Omental fat pad (tissue), 4 donors: ENCODE measurements at places on chromosomes 1 and 21.

GRCh38 chr1:192766876-192767275, 42.0 kb upstream of the RGS2 start:
- DNase-seq = no peak

DNA sequence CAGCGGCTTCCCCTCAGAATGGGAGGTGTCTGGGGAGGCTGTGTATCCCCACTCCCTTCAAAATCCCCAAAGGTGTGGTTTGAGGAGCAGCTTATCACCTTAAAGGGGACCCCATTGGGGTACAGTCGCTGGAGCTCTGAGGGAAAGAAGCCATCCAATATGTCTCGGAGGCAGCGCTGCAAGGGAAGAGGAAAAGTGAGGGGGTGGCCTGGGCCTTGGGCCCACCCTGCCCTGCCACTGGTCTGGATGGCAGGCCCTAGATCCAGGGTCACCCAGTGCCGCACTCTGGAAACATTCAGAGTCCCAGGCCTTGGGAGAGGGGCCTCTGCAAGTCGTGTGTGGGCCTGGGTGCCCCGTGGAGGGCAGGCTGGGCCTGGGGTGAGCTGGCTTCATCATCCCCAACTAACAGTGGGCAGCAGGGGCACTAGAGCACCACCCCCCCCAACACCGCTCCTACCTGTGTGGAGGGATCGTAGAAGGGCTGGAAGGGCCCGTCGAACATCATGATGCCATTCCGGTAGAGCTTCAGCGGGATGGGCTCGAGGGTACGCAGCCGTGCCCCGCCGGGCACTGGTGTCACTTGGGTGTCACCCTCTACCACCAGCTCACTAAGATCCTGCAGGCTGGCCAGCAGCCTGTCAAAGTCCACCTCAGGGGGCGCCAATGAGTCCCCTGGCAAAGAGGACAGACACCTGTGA, 5.6 kb downstream of the SH3BGRL3 start:
- no peak for DNase-seq

- DNase-seq = no peak
Measured at GRCh38 chr1:108819878-108820277, 37.0 kb downstream of the AKNAD1 start.

- no peak for DNase-seq
Measured at GRCh38 chr21:31974454-31974985, 101.7 kb downstream of the HUNK start.

DNA sequence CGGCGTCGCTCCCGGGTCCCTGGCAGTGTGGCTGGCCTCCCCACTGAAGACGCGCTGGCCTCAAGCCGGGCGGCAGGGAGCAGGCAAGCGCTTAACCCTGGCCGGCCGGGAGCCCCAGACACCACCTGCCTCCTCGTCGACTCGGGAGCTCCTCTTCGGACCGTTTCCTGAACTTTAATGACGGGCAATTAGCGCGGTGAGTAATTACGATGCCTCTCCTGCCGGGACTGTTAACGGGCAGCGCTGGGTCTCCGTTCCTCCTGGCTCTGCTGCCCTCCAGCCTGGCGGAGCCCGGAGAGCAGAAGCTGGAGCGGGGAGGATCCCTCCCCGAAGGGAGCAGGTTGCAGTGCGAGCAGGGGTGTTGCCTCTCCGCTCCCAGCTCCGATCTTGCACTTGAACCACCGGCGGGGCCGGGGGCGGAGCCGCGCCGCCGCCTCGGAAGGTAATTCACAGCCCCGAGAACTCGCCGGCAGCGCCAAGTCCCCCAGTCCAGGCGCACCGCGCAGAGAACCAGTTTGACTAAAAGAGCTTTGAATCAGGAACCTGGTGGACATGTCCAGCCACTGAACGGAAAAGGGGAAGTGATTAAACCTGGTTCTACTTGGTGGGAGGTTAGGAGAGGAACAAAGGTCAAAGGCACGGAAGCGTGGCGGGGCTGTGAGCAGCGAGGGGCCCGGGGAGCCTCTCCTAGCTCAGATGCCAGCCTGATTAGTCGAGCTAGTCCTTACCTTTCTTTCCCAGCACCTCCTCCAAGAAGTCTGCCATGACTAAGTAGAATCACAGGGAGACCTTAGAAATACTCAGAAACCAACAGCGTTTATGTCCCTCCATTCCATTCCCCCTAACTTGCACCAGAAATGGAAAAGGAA, 18.3 kb upstream of the PLEKHA6 start:
- no peak for DNase-seq

DNA sequence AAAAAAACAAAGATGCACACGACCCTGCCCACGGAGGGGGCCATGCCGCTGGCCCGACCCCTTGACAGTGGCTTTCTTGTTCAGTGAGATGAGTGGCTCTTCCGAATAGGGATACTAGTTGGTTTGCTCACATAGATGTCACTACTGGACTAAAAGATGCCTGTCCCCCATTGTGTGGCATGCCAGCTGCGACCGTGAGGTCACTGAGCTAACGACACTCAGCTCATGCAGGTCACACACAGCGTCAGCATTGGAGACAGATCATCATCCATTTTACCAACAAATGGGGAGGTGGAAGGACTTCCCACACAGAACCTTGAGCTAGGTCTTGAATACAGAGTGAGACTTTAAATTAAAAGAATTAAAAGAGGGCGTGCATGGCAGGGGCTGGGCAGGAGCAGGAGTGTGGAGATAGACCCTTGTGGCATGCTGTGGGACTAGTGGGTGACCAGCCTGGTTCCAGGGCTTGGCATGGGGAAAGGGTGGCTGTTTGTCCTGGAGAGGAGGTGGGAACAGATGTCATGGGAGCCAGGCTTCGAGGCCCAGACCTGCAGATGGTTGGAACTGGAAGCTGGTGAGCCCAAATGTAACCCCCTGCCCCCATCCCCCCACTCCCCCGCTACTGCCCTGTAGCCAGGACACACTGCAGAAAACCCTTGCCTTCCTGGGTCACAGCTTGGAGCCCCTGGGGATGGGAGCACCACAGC, 12.4 kb downstream of the SLC1A7 start:
- no peak for DNase-seq

DNA sequence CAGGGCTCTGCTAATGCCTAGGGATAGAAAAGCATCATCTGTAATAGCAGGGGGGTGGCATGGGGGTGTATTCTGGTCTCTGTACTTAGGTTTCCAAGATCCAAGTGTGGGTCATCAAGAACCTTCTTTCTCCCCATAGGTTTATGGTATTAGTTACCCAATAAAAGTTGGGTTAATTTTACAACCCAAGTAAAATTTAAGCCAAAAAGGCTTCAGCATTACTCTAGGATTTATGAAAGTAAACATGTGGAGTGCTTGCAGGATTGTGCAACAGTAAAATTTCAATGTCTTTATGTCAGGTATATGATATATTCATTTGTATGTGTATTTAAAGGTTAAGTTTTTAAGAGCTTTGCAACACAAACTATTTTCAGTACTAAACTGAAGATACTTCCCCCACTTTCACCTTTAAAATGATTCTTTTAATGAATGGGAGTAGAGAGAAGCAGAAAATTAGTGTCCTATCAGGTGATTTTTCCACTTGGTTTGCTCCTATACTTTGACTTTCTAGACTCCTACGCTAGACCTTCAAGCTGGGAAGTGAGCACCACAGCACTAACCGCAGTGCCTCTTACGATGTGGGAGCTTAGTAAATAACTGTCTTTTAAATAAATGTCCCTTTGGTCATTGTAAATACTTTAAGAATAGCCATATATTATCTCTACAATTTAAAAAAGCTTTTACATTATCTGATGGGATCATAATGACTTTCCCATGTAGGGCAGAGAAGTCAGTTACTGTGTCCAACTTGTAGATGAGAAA, 67.8 kb upstream of the UBE2U start:
- no peak for DNase-seq

DNA sequence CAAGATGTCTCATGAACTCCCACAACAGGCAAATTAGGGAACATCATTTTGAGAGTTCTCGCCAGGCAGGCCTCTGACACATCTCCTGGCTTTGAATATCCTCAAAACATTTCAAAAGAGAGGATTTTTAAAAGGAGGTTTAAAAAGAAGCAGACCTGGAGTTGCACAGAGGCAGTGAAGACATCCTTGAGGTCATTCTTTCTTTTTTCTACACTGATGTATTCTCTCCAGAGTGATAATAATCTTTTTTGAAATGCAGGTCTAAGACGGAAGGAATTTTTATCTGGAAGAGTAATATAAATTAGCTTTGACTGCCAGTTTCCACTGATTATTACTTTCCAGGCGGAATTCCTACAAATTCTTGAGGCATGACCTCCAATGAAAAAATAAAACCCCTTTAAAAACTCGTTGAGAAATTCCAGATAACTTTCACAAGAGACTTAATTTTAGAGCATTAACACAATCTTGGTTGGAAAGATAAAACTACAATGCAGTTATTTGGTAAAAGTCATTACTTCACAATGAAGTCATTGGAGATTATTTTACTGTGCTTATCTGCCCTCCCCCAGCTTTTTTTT, 125.0 kb downstream of the LYPLAL1 start:
- no peak for DNase-seq

DNA sequence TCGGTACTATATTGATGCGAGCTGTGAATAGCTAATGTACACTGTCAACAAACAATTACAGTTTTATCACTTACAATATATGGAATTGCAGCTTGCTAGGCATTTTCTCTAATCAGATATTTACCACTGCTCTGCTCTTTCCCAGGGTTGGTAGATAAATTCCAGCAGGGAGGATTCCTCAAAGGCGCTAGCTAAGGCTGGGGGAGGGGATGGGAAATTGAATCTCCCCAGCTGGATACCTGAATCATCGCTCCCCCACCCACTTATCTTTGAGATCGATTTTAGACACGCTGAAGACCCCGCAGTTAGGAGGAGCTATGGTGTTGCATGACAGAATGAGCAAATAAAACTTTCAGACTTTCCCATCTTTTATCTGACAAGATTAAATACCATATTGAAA, 127.2 kb downstream of the CSMD2 start:
- no peak for DNase-seq

- no peak for DNase-seq
Measured at GRCh38 chr1:209427811-209428210, 155.7 kb upstream of the CAMK1G start.

GRCh38 chr1:180922631-180923015, 9.9 kb downstream of the KIAA1614 start:
- DNase-seq = no peak

GRCh38 chr1:167186771-167187170, 33.9 kb upstream of the POU2F1 start:
- DNase-seq = no peak

GRCh38 chr1:236200925-236201324, 58.6 kb downstream of the GPR137B start:
- no peak for DNase-seq

GRCh38 chr1:102365071-102365470, 368.3 kb upstream of the OLFM3 start:
- no peak for DNase-seq

- DNase-seq = no peak
Measured at GRCh38 chr1:110017792-110018191, 16.6 kb upstream of the STRIP1 start.
